GM23338 (cell line): ENCODE measurements at places on chromosomes 13 and 19.

DNA sequence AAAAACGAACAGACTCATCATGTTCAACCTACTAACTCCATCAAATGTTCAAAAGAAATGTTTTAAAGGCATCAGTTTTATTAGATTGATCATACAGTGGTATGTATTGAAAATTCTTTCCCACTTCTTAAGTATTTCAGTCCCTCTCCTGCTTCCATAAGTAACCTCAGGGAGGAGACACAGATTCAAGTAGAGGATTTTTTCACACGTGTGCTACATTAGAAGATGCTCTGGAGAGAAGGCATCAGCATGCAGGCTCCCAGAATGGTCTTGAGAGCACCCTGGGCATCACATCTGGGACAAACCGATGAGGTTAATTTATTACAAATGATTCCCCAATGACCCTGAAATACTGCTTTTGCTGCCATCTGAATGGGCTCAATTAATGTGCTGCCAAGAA is 3.6 kb downstream of the GPR12 start:
- no peak for DNase-seq

- DNase-seq, result no peak
These were observed 107.2 kb upstream of the CACNA1A start for GRCh38 chr19:13613447-13613846.

DNA sequence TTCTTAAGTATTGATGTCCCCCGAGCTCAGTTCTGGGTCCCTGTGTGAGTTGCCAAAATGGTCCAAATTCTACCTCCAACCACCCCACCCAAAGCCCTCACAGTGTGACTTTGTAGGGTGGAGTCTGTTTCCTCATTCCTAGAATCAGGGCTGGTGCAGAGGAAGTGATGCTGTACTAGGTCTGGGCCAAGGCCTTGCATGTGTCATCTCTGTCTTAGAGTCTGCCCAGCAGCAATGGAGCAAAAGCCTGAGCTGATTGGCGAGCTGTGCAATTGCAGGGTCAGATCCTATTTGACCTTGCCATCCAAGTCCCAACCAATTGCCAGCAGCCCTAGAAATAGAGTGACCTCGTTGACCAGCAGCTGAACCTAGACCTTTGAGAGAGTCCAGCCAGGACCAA is 97.0 kb upstream of the ANKRD10 start:
- no peak for DNase-seq

GRCh38 chr13:91904005-91904404 is 505.6 kb downstream of the GPC5 start:
- no peak for DNase-seq

- DNase-seq, result no peak
These were observed 56.9 kb downstream of the LACC1 start for GRCh38 chr13:43936647-43937046.

- DNase-seq, result peak; percentile 44
These were observed 721 bp downstream of the TNFSF11 start for GRCh38 chr13:42574435-42575311.

DNA sequence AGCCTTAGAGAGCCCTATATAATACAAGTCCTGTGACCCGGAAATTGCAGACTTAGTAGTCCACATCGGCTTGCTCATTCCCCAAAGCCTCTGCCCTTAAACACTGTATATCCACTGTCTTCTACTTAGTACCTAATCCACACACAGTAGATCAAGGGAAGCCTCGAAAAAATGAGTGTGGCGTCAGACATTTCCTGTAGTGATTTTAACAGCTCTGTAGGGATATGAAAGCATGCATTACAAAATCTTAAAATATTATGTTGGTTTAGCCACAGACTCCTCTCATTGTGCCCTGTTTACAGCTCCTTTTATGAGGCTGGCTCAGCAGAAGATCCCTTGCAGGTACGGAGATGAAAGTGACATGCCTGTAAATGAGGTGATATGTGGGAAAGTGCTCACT is 416.3 kb downstream of the LIG4 start:
- DNase-seq, result no peak

GRCh38 chr13:53043398-53043797 is 14.8 kb downstream of the OLFM4 start:
- DNase-seq, result no peak

DNA sequence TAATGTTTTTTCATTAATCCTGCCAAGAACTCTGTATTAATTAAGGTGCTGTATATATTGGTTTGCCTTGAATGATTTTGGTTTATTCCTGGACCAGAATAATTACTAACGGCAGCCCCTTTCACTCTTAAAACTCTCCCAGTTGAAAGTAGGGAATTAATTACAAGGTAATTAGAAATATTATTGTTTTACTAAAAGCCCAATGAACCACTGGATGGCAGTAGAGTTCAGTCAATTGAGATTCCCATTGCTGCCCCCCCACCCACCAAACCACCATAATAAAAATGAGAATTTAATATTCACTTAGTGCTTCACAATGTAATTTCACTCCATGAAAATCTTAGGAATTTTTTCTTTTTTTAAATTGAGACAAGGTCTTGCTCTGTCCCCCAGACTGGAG is 13.7 kb downstream of the WBP4 start:
- peak; percentile 68 for DNase-seq

DNA sequence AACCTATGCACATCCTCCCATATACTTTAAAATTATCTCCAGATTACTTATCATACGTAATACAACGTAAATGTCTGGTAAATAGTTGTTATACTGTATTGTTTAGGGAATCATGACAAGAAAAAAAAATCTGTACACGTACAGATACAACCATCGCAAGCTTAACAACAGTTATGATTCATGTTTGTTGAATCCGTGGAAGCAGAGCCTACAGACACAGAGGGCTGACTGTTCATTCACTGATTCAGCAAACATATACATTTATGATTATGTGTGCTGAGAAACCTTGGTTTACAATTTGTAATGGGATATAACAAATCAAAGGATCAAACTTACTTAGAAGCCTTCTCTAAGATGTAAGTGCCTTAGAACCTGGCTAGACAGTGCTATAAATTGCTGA is 1.5 kb downstream of the ZNF260 start:
- DNase-seq, result no peak

DNA sequence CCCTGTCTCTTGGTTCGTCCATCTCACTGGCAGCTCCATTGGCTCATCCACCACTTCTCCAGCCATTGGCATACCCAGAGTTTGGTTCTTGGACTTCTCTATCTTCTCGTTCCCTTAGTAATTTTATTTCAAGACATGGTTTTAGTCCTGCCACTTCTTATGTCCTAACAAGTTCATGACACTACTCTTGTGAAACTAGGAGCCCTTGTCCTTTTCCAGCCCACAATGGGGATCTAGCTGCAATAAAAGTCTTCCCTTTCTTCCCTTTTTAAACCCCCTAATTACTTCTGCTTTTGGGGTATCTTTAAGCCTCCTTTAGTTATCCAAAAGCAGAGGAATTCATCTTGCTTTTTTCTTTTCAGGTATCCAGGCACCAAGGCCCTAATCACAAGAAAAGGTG is 2.9 kb upstream of the RCBTB2 start:
- DNase-seq, result no peak

DNA sequence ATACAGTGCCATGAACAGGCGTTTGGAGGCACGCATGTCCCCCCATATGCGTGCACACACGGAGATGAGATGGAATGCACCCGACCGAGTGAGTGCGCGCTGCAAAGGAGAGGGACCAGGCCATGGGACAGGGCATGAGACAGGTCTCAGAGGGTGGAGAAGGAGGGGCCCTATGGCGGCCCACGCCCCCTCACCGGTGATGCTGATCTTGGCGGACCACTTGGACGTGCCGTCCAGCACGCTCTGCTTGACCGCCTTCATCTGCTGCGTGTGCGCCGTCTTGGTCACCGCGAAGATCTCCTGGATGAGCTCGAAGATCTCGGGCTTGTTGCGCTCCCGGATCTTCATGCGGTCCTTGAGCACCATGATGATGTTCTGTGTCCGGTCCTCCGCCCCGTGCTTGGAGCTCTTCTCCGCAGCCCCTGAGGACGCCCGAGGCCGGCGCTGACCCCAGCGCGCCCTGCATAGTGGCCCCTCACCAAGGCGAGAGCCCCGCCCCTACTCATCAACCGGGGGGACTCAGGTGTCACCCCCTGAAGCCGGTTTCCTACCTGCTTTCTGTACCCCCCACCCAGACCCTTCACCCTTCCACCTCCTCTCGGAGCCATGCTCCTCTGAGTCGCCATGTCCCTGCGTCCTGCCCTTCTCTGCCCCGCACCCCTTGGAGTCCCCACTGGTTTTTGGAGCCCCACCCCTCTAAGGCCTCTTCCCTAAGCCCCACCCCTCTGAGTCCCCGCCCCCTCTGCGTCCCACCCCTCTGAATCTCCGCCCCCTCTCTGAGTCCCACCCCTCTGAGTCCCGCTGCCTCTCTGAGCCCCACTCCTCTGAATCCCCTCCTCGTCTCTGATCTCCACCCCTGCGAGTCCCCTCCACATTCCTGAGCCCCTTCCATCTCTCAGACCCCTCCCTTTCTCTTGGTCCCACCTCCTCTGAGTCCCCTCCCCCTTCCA is 40.8 kb downstream of the UNC13A start:
- DNase-seq, result peak; percentile 53

DNA sequence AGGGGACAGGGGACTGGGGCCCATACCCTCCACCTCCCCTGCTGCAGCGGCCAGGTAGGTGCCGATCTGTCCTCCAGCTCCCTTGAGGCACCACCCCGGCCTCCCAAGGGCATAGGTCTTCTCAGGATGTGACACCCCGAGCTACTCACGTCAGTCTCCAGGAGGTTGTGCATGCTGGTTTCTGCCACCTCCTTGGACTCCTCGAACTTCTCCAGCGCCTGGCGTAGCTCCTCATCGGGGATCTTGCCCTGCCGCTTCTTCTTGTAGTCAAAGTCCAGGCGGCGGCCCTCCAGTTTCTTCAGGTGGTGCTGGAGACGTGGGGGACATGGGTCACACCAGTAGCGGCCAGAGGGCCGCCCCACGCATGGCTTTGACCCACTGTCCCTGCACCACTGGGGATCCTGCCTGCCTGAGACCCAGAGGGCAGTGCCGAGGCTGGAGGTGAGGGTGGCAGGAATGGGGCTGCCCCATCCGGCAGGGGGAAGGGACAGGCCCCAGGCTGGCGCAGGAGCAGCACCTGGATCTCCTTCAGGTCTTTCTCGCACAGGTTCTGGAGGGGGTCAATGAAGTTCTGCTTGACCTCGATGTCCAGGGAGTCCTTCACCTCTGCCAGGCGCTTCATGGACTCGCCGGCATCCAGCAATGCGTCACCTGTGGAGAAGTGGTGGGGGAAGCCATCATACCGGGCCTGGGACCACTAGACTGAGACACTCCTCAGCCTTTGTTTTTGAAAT is 20.4 kb downstream of the MPND start:
- DNase-seq, result no peak

DNA sequence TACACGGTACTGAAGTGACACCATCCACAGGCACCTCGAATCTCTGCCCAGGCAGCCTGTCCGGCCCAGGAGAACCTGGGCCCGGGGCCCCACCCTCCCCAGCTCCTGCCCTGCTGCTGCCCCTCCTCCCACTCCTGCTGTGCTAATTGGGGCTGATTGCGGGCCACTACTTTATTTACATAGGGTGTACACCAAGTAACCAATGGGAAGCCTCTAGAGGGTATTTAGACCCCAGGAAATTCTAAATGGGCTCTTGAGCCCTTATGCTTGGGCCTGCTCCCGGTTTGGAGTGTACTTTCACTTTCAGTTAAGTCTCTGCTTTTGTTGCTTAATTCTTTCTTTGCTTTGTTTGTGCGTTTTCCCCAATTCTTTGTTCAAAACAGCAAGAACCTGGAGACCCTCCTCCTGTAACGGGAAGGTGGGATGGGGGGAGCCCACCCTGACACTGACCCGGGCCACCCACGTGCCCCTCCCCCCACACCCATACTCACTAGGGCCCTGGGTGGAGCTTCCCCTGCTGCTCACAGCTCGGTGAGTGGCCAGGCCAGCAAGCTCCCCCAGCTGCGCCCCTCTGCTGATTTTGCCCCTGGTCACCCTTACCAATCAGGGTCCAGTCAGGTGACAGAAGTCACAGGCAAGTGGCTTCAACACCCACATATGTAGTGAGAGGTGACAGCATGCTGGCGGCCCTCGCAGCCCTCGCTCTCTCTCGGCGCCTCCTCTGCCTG is 9.4 kb downstream of the SCGB2B2 start:
- peak; percentile 28 for DNase-seq

DNA sequence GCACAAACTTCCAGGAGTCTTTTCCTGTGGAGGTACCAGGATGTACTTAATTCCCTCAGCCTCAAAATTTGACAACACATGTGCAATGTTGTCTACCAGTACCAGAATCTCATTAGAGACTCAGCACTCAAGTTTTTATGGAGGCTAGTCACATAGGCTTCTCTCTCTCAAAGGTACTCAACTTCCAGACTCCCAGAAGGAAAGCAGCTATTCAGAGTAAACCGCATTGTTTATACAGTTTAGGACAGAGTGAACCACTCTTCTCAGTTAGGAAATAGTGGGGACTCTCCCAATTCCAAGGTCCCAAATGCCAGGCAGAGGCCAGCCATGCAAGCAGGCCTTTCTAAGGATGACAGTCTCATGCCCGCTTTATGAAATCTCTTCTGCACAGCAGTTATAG is 8.5 kb upstream of the C1QTNF9B start:
- no peak for DNase-seq

DNA sequence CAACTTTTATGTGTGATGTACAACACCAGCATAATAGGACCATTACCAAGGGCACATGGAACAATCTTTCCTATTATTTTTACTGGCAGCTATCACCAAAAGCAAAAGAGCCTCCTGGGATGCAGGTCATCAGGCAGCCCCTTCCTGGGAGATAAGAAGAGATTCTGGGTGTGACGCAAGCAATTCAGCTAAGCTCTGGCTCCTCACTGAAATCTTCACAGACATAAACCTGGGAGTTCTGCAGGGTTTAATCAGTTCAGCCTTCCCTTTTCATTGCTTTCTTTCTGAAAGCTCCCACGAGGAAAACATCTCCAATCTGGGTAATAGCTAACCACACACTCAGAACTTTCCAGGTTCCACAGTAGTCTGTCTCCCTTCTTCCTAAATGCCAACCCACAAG is 341.1 kb downstream of the ENOX1 start:
- DNase-seq, result no peak

DNA sequence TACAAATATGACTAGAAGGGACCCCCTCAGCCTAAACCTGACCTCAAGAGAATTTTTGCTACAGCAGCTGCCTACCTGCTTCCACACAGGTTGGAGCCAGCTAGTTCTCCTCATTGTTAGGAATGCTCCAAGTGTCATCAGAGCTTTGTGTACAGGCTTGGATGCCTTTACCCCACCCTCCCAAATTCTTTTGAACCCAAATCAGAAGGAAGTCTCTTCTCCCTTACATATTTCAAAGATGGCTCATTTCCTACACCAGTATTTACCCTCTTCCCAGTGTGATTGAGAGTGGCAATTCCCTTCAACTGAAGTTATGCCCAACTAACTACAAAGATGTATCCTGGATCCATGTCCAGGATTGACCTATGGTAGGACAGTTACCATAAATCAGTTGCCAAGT is 323.2 kb downstream of the OXGR1 start:
- DNase-seq, result no peak

GRCh38 chr13:108742701-108743451 is 113.5 kb downstream of the MYO16 start:
- no peak for DNase-seq

DNA sequence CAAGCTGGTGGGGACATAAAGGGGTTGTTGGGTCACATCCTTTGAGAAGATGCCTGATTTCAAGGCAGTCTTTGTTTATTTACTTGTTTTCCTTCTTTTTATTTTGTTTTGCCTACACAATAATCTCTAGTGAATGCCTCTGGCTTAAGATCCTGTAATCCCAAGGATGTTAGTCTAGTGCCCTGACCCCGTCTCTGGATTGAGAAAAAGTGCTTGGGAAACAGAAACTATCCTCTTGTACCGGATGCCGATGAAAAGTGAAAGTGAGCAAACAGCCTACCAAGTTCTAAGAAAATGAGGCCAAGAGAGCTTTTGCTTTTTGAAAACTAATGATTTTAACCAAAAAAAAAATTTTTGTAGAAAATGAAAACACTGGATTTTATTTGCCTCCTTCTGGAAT is 42.1 kb upstream of the C1QTNF9 start:
- no peak for DNase-seq
